ENCODE measurements at places on chromosomes 6 and 20. TPM values are rescaled to one million over a fixed set of nuclear protein-coding genes. Genes with fewer than 3 reads are reported as not detected.

DNA sequence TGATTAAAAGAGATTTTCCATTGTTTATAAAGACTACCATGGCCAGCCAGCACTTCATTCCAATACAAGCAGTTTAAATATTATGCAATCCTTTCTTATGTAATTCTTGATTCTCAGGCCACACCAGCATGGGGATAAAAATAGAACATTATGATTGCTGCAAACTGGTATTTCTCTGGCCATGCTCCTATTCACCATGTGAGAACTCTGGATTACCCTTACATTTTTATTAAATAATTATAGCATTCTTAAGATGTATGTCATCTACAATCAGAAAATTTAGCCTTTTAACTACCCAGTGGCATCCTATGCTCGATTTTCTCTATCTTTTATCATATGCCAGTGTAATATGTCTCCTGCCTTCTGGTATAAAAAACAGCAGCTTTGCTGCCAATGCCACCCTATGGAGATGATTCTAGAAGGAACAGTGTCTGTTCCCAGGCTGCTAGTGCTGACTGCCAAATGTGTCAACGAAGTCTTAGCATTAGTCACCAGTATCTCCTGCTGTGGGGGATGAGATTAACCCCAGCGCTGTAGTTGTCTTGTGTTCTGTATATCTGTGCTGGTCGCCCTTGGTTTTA lies 501.4 kb downstream of the BCKDHB start:
- peak; percentile 92 for DNase-seq

GRCh38 chr6:99353126-99353525 lies 3.7 kb upstream of the FAXC start:
- DNase-seq, result peak; percentile 7

- DNase-seq, result peak; percentile 84
Measured at GRCh38 chr6:53898026-53898795, 103.4 kb downstream of the LRRC1 start.

GRCh38 chr6:53026526-53026925 lies 31.4 kb upstream of the GSTA4 start:
- no peak for DNase-seq

The HDGFL1 gene
- total RNA-seq, result not detected

GRCh38 chr6:2447931-2448330 lies 202.5 kb upstream of the GMDS start:
- no peak for DNase-seq

- no peak for DNase-seq
Measured at GRCh38 chr20:2693286-2694007, 867 bp downstream of the EBF4 start.

GRCh38 chr20:13858439-13858838 lies 73.6 kb downstream of the NDUFAF5 start:
- no peak for DNase-seq

- DNase-seq, result no peak
Measured at GRCh38 chr20:48411245-48411644, 416.6 kb downstream of the PREX1 start.

The RPN2 gene
- total RNA-seq, result 232 TPM

DNA sequence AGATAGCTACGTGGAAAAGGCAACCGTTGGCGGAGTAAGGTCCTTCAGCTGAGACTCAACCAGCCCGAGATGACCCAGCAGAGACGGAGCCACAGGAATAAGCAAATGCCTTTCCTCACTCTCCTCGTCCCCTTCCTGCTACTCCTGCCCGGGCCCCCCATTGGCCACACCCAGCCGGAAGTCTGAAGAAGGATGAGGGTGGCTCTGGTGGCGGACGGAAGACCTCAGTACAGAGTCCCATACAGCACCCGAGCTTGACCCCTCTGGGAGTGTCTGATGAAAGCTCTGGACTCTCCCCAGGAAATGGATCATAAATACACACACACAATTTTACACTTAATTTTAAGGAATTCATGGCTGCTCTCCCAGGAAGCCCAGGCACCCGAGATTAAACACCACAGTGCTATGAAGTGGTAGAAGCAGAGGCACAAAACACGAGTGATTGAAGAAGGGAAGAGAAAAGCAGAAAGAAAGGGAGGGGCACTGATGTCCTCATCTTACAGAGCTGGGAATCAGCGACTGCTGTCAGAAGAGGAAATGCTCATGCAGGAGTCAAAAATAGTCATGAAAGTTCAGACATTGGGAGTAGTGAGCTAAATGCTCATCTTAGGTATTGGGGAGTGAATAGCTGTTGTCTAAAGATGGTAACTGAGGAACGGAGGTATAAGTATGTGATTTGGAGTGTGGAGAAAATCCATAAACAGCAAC lies 125.6 kb downstream of the BANF2 start:
- no peak for DNase-seq

The CRYBG1 gene
- 1.1 TPM for total RNA-seq

DNA sequence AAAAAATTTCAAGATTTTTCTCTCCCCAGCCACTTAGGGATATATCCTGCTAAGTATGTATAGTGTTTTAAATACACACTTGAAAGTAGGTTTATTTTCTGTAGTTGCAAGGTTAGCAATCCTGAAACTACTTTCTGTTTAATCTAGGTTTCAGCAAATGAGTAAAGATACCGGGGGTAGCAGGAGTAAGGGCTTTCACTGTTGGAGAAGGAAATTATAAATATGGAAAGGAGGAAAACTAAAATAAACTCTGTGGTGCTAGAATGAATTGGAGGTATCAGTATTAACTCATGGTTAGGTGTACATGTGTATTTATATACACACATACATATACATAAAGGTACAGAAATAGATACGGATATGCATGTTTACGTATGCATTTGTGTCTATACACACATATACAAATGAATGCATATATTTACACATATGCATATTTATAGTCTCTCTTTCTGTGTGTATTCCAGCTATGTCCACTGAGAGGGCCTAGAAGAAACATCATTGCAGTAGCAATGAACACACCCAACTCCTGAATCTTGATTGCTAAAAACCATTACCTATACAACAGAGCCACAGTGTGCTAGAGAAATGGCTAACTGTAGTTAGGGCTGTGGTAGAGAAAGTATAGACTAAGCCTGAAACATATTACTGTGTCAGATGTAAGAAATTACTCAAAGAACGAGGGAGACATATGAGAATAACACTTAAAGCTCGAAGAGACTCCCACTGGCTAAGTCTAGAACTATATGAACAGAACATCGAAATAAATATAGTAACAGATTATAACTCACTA lies 95.9 kb upstream of the EMILIN3 start:
- DNase-seq, result no peak

- no peak for DNase-seq
Measured at GRCh38 chr6:52312461-52312860, 27.9 kb upstream of the MCM3 start.

DNA sequence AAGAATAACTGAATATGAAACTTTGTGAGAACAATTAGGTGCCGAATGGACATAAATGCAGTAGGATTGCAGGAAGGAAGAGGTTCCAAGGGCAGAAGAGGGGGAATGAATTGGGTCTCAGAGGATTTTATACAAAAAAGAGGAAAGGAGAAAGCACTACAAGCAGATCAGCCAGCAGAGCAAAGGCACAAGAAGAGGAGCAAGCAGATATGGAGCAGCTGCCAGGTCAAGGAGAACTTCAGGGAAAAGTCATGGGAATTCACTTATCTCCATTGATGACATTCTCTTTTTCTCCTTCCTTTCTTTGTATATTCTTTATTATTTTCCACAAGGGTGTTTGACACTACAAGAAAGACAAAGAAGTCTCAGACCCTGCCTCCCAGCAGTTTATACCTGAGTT lies 9.6 kb downstream of the DSE start:
- no peak for DNase-seq

The AGER gene
- 0.28 TPM for total RNA-seq

- DNase-seq, result no peak
Measured at GRCh38 chr20:10793766-10794165, 120.0 kb upstream of the JAG1 start.

DNA sequence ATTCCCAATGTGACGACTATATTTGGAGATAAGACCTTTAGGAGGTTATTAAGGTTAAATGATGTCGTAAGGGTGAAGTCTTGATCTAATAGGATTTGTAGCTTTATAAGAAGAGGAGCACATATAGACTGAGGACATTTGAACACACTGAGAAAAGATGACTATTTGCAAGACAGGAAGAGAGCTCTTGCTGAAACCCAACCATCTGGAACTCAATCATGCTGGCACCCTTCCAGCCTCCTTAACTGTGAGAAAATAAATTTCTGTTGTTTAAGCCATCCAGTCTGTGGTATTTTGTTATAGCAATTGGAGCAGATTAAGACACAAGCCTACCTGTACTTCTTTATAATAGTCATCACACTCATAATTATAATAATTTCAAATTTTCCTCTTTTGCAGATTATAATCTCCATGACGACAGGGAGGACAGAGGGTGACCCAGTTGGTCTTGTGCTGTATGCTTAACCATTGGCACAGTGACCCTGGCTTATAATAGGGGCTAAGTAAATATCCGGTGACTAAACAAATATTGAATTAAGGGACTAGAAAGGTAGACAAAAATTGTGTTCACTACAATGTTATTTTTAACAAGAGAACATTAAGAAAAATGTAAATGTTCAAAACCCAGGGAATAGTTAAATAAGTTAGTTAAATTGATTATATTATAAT lies 206.4 kb upstream of the HDDC2 start:
- DNase-seq, result no peak

The MDFI gene
- 0.28 TPM for total RNA-seq

The ATP9A gene
- total RNA-seq, result 22.4 TPM

The LAMA4 gene
- 29.7 TPM for total RNA-seq

All from IMR-90 (cell line).